ENCODE measurements at places on chromosomes 5 and 9.

DNA sequence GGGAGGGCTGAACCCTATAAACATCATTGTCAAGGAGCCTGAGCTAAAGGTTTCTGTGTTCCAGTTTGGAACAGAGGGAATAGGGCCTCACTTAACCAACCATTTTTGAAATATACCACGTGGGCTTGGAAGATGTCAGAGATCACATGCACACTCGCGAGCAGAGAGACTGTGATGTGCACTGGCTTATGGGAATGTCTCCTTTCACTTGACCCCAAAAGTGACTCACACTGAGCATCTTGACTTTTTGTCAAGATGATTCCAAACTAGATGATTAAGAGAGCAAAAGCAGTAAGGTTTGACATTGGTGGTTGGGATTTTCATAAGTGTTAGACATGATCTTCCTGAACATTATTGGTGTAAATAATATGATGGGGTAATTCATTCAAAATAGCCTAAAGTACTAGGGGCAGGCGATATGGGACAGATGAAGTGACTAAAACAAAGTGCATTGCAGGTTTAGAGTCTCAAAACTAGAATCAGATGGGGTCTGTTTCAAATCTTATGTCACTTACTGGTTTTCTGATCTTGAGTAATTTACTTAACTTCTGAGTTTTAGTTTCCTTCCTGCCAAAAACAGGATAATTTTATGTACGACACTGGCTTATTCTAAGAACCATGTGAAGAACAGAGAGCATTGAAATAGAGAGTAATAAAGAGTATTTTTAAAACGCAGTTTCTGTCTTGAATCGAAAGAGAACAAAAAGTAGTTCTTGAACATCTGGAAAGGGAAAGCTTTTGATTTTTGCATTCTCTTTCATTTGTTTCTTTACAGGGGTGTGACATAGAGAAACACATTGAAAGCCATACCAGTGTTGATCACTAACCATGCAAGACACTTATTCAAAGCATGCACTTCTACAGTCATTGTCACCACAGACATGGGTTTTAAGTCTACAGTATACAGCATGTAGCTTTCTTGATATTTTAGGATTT, 383.0 kb downstream of the DIRAS2 start:
- DNase-seq = no peak

DNA sequence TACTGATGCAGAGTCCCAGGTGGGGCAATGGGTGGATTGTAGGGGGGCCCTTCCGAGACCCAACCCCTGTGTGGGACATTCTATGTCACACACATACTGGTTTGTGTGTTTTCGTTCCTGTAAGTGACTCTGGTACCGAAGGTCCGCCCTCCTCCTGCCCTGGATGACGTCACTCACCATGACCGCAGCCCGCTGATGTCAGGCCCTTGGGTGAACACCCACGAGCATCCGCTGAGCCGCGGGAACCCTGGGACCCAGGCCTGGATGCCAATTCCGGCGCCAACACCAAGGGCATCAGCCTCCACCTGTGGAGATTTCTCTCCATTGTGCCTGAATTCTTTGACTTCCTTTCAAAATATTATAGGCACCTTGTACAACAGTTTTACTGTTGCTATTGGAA, 184.3 kb downstream of the MTRR start:
- no peak for DNase-seq

DNA sequence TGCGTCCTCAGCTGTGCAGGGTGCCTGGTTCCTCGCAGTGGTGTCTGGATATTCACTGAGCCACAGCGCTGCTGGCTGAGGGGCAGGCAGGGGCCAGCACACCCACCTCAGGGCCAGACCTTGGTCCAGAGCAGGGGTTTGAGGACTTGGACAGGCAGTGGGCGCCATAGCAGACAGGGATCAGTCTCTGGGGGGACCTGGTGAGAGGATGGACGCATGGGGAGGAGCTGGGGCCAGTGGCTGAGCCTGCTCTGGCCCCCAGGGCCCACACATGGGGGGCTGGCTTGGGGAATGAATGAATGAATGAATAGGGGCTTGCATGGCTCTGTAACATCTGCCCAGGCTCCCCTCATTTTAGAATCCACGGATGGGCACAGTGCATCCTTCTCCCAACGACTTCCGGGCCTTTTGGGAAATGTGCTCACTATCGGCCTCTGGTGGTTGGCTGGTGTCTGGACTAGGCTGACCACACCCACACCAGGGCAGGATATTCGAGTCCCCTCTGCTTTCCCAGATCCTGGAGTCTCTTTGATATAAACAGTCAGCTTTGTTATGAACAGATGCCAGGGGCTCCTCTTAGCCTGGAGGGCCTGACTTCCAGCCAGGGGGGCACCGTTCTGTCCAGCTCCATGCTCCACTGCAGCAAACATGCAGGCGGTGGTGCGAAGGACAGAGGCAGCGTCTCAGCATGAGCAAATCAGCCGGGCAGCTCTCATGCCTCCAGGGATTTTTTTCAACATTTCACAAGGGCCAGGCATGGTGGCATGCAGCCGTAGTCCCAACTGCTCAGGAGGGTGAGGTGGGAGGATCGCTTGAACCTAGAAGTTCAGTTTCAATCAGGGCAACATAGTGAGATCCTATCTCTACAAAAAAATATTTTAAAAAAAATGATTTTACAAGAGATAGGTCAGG, 62.6 kb downstream of the NEK6 start:
- no peak for DNase-seq

GRCh38 chr9:129650680-129651235, 8.8 kb upstream of the ASB6 start:
- no peak for DNase-seq

GRCh38 chr5:171023508-171023907, 161.7 kb downstream of the RANBP17 start:
- no peak for DNase-seq

DNA sequence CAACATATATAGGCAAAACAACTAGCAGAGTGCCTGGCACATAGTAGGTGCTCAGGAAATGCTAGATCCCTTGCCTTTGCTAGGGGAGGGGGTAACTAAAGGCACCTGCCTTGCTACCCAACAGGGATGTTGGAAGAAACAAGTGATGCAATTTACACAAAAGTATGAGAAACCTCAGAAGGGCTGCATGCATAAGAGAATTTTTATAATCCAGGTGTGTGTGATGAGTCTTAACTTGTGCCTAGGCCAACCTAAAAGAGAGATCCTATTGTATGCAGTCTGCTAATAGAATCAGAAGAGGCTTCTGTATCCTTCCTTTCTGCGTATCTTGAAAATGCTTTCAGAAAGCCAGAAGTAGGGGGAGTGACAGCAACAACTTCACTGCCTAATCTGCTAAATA, 135.9 kb downstream of the SLIT3 start:
- no peak for DNase-seq

DNA sequence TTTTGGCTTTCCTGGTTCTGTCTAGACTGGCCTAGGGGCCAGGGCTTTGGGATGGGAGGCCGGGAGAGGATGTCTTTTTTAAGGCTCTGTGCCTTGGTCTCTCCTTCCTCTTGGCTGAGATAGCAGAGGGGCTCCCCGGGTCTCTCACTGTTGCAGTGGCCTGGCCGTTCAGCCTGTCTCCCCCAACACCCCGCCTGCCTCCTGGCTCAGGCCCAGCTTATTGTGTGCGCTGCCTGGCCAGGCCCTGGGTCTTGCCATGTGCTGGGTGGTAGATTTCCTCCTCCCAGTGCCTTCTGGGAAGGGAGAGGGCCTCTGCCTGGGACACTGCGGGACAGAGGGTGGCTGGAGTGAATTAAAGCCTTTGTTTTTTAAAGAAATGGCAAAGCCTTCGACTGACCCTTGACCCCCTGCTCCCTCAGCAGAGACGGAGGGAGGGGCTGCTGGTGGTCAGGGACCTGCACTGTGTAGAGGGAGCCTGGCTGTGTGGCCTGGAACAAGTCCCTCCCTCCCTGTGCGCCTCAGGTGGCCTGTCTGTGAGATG, 11.1 kb downstream of the FPGS start:
- DNase-seq = no peak

GRCh38 chr9:10080012-10080411, 532.8 kb downstream of the PTPRD start:
- DNase-seq = no peak

- no peak for DNase-seq
Observed at GRCh38 chr9:127027694-127028093, 94.7 kb downstream of the ANGPTL2 start.

GRCh38 chr9:136670576-136671253, 8.0 kb downstream of the EGFL7 start:
- no peak for DNase-seq

GRCh38 chr5:40986666-40987065, 77.4 kb downstream of the C7 start:
- no peak for DNase-seq

DNA sequence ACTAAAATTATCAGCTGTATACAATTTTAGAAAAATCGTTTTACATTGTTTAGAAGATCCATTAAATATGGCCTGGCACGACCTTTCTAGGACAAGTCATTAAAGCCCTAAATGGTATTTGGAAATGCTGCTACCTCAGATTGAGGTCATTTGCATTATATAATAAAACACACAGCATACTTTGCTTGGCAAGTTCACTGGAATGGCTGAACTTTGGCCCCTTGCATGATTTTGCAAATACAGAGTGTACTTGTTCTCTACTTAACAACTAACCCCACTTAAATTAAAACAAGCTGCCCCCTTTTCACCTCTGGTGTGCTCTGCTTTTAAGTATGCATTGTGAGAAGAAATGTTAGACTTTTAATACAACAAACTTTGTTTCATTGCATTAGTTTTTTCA, 860.1 kb downstream of the PTPRD start:
- DNase-seq = no peak
